Hematopoietic multipotent progenitor cell treated with erythropoietin and hydrocortisone succinate and interleukin-3 and kit ligand, for 8 days (in vitro differentiated cells): ENCODE measurements at places on chromosomes 12 and 14.

DNA sequence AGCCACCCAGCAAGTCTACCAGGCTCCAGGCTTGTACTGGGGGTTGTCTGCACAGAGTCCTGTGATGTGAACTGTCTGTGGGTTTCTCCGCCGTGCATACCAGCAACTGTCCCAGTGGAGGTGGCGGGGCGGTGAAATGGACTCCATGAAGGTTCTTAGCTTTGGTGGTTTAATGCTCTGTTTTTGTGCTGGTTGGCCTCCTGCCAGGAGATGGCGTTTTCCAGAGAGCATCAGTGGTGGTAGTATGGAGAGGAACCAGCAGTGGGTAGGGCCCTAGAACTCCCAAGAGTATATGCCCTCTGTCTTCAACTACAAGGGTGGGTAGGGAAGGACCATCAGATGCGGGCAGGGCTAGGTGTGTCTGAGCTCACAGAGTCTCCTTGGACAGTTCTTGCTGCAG lies 303.8 kb downstream of the TMEM121 start:
- DNase-seq: peak; percentile 10

DNA sequence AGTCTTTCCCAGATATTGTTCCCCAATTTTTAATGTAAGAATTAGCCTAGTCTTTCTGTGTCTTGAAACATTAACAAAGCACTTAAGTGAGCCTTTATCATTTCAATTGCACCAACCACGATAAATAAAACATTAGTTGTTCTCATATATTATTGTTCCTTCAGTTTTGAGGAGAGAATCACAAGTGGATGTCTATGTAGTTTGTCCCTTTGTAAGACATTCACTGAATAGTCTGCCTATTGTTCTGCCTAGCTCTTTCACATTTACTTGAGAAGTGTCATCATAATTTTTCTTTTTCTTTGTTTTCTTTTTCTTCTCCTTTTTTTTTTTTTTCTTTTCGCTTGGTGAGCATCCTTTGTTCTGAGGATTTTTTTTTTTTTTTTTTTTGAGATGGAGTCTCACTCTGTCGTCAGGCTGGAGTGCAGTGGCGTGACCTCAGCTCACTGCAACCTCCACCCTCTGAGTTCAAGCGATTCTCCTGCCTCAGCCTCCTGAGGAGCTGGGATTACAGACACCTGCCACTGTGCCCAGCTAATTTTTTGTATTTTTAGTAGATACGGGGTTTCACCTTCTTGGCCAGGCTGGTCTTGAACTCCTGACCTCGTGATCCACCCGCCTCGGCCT lies 129.7 kb downstream of the SYT1 start:
- no peak for DNase-seq

GRCh38 chr12:48302161-48302911 lies 48.4 kb downstream of the ZNF641 start:
- no peak for DNase-seq

GRCh38 chr12:132439333-132439904 lies 50.5 kb upstream of the FBRSL1 start:
- DNase-seq: no peak

DNA sequence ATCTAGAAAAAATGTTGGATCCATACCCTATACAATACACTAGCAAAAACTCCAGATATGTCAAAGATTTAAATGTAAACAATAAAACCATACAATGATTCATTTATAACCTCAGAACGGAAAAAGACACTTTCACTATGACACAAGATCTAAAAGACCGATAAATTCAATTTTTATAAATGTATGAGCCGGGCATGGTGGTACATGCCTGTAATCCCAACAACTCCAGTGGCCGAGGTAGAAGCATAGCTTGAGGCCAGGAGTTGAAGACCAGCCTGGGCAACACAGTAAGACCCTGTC lies 2.5 kb upstream of the SOS2 start:
- no peak for DNase-seq

GRCh38 chr14:54738009-54738408 lies 164.6 kb downstream of the GCH1 start:
- no peak for DNase-seq

DNA sequence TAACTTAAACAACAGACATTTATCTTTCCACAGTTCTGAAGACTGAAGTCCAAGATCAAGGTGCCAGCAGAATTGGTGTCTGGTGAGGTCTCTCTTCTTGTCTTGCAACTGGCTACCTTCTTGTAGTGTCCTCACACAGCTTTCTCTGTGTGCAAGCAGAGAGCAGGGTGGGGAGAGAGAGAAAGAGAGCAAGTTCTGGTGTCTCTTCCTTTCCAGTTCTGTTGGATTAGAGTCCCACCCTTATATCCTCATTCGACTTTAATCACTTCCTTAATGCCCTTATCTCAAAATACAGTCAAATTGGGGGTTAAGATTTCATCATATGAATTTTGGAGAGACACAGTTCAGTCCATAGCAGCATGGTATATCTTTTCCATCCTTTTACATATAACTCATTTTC lies 40.8 kb downstream of the DYRK2 start:
- DNase-seq: no peak

GRCh38 chr12:1481326-1481725 lies 113.1 kb downstream of the FBXL14 start:
- DNase-seq: no peak

- no peak for DNase-seq
These were observed 20.5 kb downstream of the ADAM21 start for GRCh38 chr14:70472253-70473159.

DNA sequence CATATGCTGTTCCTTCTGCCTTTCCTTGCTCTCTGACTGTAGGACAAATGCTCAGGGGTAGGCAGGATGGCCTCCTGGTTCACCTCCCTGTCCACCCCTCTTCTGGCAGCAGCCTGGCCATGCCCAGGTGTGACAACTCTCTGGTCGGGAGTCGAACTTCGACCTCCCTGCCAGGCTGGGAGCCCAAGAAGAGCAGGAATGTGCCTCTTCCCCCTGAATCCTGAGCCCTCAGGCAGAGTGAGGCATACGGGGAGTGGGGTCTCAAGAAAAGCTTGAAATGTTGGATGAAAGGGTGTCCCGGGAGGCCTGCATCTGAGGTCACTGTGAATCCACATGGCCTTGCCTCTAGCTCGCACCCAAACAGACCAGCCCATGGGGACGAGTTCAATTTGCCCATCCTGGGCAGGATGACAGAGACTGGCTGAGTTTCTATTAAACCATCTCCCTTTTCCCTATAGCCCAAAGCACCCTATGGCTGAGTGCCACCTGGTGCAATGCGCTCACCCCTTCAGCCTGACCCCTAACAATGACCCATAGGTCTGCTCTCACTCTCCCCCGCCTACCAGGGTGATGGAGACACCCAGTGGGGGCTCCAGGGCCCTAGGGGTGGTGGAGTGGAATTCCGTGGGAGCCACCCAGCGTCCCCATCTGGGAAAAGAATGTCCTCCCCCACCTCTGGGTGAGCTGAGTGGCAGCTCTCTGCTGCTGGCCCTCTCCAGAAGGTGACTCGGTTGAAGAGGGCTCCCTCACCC lies 52.9 kb upstream of the DIO3 start:
- no peak for DNase-seq

DNA sequence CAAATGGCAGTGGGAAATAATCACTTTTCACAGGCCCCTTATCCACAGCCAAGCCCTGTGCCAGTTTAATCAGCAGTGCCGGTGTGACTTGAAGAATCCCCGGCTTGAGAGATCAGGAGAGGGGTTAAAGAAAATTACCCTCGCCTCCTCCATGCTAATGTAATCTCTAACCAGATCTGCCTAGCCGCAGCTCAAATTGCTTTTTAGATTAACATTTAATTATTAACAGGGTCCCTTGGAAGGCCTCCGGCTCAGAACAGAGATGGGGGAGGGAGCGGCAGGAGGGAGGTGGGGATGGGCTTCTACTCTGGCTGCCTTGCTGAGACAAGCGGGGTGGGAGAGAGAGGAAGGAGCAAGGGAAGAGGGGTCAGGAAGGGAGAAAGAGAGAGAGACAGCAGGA lies 24.0 kb downstream of the FAM222A start:
- no peak for DNase-seq

DNA sequence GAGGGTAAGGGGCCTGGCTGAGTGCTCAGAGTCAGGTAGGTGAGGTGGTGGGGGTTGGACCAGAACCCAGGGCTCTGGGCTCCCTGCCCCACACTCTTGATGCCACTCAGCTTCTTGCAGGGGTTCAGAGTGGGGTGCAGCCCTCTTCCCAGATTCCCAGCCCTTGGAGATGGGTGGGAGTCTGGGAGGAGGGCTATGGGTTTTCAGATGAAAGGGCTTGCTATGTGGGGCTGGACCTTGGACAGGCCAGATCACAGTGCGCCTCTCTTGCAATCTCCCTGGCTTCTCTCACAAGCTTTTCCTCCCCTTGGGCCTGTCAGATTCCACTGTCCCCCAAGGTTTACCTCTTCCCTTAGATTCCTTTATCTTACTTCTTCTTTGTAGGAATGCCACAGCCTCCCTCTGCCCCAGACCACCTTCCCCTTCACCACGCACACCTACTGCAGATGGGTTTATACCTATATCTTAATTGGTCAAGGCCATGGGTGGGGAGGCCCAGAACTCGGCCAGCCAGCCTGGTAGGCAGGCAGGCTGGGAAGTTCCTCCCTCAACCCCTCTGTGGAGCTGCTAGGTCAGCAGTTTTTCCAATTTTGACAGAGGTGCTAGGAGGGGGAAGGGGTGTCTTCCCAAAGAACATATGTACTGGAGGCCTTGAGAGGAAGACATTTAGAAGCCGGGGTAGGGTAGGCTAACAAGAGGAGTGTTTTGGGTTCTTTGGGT lies 1.4 kb downstream of the NYNRIN start:
- no peak for DNase-seq

DNA sequence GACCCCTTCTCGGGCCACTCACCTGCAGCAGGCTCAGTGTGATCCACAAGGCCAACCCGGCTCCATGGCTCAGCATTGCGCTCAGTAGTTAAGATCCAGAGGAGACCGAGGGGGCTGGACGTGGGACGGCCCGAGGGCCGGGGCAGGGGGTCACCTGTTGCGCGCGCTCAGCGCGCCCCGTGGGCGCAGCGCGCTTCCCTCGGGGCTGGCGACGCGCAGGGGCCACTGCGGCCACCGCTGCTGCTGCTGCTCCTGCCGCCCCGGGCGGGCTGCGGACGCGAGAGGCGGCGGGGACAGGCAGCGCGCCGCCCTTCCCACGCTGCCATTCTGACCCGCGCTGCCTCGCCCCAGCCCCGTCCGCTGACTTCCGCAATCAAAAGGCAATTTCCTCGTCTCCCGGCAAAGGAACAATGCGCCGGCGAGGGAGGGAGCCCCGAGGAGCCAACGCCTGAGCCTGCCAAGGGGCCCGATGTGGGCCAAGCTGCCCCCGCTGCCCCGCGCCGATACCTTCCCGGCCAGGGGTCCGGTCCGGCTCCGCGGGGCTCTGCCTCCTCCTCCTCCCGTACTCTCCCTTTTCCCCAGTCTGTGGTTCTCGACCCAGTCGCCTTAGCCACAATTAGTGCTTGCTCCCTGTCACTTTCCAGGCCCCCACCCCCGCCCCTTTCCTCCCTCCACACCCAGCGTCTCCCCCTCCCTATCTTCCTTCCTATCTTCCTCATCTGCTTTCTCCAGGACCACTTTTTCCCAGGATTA lies 27.3 kb downstream of the PTPRB start:
- DNase-seq: no peak

DNA sequence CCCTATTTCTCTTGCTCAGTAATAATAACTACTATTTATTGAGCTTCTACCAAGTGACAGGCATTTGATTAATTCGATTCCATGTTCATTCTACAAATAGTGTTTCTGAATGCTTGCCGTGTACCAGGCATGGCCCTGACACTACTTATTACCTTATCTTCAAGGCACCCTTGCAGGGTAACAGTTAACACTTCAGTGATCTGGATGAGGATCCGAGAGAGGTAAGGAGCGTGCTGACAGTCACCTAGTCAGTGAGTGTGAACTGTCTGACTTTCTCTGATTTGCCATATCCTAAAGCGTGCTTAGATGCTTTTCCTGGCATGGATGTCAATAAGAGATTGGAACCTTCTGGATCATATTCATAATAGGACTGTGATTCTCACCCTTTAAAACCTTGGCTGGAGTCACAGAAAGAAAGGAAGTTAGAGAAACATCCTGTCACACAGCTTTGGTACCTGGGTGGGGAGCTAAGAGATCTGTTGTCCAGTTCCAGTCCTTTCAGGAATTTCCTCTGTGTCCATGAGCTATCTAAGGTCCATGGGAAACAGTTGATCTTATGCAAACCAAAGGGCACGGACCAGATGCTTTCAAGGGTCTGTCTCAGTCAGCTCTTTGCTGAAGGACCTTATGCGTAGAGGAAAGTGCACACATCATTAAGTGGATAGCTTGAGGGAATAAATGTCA lies 54.8 kb downstream of the PPFIBP1 start:
- no peak for DNase-seq

GRCh38 chr14:72128629-72129028 lies 196.4 kb downstream of the RGS6 start:
- DNase-seq: no peak

DNA sequence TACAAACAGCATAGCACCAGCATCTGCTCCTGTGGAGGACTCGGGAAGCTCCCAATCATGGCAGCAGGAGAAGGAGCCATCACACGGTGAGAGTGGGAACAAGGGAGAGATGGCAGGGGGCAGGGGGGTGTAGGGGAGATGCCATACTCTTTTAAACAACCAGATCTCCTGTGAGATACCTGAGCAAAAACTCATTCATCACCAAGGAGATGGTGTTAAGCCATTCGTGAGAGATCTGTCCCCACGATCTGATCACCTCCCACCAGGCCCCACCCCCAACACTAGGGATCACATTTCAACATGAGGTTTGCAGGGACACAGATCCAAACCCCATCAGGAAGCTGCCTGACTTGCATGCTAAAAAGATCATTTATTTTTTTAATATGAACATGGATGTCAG lies 499.3 kb downstream of the TMEM132D start:
- no peak for DNase-seq

- DNase-seq: no peak
These were observed 36.1 kb upstream of the EVL start for GRCh38 chr14:100028990-100029677.

DNA sequence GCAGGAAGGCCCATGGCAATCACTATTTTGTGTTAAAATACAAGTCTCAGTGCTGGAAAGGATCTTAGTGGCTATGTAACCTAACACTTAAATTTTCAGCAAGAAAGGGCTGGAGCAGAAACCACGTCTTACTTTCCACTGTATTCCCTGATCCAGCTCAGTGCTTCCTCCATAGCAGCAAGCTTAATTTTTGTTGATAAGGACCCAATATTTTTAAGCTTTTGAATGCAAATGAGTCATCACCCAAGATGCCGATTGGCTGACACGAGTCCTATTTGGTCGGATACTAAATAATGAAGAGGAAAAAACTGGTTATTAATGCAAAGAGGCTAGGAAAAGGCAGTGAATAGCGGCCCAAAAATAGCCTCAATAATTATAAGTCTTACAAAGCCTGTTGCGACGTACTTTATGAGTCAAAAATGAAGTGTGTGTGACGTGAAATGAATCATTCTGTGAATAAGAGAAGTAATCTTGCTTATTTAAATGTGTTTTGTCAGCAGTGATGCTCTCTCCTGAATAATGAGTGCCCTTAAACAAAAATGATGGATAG lies 46.9 kb upstream of the IGF1 start:
- no peak for DNase-seq

- DNase-seq: no peak
These were observed 6.9 kb upstream of the SVOP start for GRCh38 chr12:109027767-109028166.

DNA sequence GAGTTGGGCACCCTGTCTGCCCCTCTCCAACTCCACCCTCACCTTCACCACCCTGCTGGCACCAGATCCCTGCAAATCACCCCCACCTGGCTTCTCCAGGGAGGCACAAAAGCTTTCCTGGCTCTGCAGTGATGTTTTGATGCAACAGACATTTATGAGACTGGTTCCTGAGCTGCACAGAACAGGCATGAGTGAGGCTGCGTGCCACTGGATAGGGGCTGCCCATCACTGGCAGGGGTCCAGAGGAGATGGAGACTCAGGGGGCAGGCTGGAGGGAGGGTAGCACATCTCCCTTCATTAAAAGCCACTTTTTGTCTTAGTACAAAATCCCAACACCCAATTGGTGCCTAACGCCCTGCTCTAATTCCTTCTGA lies 17.3 kb upstream of the ZDHHC22 start:
- DNase-seq: no peak
